Lower lobe of right lung (tissue), 2 donors: ENCODE measurements at places on chromosomes 4 and X. TPM values are rescaled to one million over a fixed set of nuclear protein-coding genes. Genes with fewer than 3 reads are reported as not detected.
A peak's percentile ranks its signal among the peaks of the same experiment; 100 is the strongest.

The NKX6-1 gene
- not detected for total RNA-seq

The CLCN5 gene
- total RNA-seq, result 12.9 TPM

The MPP1 gene
- 57.0 TPM for total RNA-seq

The ARHGAP6 gene
- total RNA-seq, result 16.7 TPM

The ZNF330 gene
- total RNA-seq, result 43.7 TPM

The XIAP gene
- total RNA-seq, result 61.9 TPM

The CDKL5 gene
- 30.6 TPM for total RNA-seq

The ASMT gene
- total RNA-seq, result not detected

The SLC34A2 gene
- total RNA-seq, result 2,258 TPM

DNA sequence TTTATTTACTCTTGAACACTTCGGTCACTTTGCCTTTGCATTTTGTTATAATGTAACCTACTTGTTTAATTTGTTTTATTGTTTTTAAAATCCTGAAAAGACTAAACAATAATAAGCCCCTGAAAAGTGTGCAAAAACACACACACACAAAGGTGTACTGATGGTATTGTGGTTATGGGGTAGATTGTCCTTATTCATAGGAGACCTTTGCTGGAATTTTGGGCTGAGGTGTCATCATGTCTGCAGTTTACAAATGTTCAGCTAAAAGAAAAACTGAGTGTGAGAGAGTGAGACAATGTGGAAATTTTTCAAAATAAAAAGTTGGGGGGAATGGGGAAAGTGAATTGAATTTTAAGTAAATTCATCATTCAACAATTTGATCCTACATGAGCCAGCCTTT lies 174.9 kb downstream of the QDPR start:
- no peak for DNase-seq

GRCh38 chr4:3237712-3238560 lies 11.0 kb upstream of the MSANTD1 start:
- DNase-seq, result no peak

DNA sequence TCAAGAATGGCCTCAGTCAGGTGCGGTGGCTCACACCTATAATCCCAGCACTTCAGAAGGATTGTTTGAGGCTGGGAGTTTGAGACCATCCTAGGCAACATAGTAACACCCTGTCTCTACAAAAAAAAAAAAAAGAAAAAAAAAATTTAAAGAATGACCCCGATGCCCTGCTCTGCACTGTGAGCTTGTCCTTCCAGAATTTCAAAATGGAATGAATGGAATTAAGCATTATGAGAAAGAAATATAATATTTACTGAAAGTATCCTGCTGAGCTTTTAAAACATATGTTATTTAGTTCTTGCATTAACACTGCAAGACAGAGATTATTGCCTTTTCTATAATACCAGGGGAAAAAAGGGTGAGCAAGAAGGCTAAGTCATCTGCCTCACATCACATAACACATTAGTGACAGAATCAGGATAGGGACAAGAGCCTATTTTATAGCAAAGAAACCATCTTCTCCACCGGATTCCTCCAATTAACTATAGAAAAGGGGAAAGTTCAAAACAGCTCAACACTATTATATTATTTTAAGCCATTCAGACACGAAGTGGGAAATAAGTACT lies 41.9 kb upstream of the GAB1 start:
- DNase-seq, result no peak

DNA sequence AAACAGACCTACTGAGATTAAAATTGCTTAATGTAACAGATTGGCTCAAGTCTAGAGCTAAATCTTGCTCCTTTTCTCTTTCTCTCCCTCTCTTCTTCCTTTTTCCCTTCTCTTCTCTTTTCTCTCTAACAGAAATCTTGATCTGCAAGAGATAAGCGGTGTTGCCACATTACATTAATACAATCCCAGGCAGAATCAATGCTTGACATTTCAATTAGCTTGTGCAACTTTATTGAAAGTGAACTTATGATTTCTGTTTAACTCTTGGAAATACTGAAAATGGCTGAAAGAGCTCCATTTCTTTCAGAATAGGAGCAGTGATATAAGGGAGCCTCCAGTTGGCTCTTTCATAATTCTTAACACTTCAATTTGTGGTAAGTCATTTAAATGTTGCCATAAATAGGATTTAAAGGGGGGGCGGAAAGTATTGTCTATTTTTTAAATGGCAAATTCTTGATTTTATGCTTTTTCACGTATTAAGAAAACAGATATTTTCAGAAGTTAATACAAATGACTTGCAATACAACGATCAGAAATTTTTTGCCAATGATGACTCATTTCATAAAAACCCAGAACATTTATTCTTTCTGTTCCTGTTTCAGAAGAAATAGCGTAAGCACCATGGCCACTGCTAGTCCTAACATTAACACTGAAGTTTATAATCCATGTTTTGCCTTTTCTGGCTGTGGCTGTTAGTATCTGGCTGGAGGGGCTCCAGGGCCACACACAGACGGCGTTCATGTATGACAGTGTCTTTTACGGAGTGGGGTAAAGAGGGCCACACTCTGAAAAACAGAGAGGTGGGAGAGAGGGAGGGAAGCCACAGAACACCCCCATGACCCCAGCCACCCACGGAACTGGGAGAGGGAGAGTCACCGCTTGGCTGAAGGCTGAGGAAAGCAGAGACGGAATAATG lies 115.7 kb upstream of the FAT1 start:
- DNase-seq, result no peak

GRCh38 chrX:70089604-70090297 lies 27.5 kb downstream of the OTUD6A start:
- no peak for DNase-seq

GRCh38 chr4:157808796-157809383 lies 363.9 kb downstream of the GASK1B start:
- DNase-seq, result no peak

- no peak for DNase-seq
Observed at GRCh38 chr4:120293341-120293740, 226.7 kb upstream of the MAD2L1 start.

- no peak for DNase-seq
Observed at GRCh38 chrX:109399831-109400230, 82.1 kb downstream of the GUCY2F start.

- no peak for DNase-seq
Observed at GRCh38 chrX:76439188-76439587, 11.7 kb downstream of the MAGEE1 start.

DNA sequence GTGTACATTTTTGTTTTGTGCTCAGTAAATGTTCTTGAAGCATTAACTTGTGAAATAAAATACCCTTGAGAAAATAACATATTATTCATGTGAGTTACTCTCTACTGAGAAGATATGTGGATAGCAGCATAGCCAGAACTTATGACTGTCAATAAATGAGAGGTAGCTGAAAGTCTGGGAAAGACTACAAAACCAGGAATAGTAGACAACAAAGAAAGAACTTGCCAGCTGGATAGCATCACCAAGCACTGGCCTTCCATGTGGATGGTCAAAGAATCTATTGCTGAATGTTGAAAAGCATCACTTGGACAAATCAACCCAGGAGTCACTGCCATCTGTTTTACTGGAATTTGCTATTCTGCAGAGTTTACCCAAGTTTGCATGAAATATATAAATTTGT lies 650.0 kb upstream of the HTR2C start:
- DNase-seq, result no peak

DNA sequence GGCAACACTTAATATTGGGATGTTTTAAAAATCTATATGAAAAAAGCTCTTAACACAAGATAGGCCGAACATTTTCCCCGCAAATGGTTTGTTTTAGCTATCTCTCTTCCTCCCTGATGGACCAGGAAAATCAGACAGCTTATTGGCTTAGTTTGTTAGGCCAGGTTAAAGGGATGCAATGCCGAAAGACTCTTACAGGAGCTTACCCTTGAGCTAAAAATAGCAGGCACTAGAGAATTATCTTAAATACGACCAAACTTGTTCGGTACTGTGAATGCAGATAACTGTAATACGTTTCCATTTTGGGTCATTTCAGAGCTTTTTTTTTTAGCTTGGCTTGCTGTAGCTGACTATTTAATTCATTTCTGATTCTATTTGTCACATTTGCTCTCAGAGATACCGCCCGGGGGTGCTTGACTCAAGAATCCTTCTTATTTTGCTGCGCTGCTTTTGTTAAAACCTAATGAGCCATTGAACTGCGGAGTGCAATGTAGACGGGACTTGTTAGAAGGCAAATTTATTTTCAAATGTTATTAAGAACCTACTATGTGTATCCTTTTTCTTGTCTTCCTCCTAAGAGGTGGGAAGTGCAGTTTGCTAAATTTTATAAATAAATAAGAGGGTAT lies 23.3 kb downstream of the PPARGC1A start:
- no peak for DNase-seq

GRCh38 chr4:2915789-2916188 lies 47.4 kb downstream of the NOP14 start:
- no peak for DNase-seq

GRCh38 chr4:3340700-3341083 lies 47.9 kb downstream of the RGS12 start:
- DNase-seq, result peak; percentile 91

DNA sequence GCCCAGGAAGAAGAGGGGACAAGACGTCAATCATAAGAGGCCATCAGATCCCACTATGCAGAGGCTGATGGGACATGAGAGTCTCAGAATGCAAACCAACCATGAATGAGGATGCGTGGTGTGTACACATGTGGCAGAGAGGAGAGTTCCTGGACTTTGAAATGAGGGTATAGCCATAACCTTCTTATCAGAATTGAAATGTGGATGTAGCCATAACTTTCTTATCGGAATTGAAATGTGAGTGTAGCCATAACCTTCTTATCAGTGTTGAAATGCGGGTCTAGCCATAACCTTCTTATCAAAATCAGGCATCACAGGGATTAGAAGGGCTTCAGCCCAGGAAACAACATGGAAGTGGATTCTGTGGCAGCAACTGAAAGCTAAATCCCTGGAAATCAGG lies 415.5 kb upstream of the FAT1 start:
- no peak for DNase-seq

GRCh38 chr4:141899103-141899502 lies 262.7 kb downstream of the IL15 start:
- no peak for DNase-seq

- no peak for DNase-seq
Observed at GRCh38 chr4:107318078-107318477, 282.0 kb upstream of the DKK2 start.

- DNase-seq, result no peak
Observed at GRCh38 chrX:20032201-20032600, 41.3 kb upstream of the BCLAF3 start.

DNA sequence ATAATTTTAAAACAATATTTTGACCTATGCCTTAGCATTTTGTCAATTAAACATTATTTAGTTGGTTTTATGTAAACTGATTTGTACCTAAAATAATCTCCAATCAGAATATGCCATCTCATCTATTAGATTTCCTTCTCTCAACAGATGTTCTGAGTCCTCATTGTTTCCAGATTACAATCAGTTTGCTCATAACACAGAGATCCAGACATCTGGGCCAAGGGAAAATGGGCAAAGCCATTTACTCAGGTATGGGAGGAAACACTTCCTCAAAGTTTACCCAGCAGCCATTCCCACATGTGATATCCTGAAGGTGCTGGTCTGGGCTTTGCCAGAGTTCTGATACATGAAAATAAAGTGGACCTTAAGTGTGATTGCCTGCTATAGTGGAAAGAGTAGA lies 217.9 kb upstream of the GPC4 start:
- DNase-seq, result no peak

- no peak for DNase-seq
Observed at GRCh38 chrX:108032944-108033343, 11.9 kb upstream of the VSIG1 start.

DNA sequence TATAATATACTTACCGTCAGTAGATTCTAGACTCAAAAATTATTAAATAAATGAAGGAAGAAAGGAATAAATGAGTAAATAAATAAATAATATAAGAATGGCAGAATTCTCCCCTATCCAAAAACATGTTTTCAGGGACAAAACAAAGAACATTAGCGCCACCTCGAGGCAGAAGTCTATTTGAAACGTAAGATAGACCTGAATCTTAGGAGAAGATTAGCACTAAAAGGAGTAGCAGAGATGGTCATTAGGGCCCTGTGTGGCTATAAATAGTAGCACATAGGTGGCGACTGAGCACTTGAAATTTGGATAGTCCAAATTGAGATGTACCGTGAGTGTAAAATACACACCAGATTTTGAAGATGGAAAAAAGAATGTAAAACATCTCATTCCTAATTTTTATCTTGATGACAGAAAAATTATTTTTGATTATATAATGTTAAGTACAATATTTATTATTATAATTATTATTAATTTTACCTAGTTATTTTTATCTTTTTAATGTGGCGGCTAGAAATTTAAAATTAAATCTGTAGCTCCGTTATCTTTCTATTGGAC lies 24.3 kb upstream of the SRD5A3 start:
- DNase-seq, result no peak

DNA sequence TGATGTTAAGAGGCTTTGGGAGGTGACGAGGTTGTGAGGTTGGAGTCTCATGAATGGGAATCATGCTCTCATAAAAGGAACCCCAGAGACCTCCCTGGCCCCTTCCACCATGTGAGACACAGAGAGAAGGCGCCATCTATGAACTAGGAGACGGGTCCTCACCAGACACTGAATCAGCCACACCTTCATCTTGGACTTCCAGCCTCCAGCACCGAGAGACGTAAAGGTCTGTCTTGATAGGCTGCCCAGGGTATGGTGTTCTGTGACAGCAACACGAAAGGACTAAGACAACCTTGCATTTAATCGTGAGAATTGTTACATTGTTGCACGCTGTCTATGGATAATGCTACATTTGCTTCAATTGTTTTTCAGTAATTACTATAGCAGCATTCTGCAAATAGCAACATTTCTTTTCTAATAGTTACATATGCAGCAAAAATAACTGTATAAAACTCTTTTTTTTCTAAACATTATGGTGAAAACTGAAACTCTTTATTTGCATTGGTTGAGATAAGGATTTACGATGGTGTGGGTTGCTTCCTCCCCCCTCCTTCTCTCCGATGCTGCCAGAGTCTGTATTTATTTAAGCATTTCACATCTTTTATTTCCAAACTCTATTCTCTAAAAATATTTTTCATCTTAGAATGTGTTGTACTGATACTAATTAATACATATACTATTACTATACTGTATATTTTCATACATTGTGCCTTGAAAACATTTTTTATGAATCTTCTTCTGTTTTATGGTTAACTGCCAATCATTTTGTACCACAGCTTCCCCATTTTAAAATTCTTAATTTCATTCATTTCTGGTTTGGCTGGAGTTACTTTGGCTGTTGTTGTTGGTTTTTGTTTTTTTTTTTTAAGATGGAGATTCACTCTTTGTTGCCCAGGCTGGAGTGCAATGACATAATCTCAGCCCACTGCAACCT lies 26.4 kb upstream of the AKAP17A start:
- DNase-seq, result no peak

- DNase-seq, result no peak
Observed at GRCh38 chrX:22445880-22446279, 173.2 kb downstream of the CBLL2 start.

DNA sequence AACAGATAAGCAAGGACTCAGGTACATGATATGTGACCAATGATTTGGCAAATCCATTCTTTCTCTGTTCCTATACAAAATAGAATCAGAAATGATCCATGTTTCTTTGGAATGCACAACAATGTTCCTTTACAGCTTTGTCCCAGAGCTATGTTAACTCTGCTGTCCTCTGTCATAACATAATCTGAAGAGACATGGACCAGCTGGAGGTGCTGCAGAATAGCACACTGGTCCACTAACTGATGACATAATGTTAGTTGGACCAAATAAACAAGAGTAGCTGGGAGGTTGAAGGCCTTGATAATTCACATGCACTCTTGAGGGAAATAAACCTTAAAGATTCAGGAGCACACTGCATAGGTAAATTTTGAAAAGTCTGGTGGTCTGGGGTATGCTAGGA lies 23.0 kb upstream of the DHX15 start:
- DNase-seq, result no peak
